ENCODE measurements at places on chromosomes 13 and 19.

DNA sequence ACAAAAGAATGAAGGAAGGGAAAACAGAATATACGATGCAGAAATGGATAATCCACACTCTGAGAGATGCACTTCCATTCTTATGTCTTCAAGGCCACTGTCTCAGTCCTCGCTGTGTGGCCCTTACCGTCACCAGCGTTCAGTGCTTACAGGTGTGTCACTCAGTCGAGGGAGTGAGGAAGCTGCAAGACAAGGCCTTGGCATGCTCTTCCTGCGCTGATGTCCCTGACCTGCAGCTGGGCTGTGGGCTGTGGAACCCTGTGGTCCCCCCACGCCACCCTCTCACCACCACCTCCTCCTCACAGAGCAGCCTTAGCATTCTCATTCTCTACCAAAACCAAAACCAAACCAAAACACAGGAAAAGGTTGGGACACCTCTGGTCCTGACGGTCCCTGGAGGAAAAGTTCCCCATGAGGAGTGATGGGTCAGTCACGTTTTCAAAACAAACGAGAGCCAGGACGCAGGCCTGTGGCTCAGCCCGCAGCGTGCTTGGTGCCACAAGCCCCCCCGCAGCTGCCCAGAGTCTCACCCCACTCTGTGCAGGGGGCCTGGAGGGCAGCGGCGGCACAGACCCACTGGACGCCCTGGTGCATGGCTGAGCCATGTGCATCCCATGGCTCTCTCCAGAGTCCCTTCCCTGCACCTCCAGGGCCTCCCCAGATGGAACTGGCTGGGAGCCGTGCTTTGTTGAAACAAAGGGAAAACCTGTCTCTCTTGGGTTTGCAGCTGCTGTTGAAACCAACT is 48.2 kb upstream of the GPR183 start:
- H3K27ac ChIP-seq = no peak overlapping the region
- no peak for DNase-seq
- no peak overlapping the region for H3K4me3 ChIP-seq

- H3K27me3 ChIP-seq = peaks cover 6% of the 10 kb centered on the region
- no peaks in the 10 kb centered on the region for H3K36me3 ChIP-seq
Measured at GRCh38 chr13:29959086-29959485, 108.7 kb upstream of the UBL3 start.

DNA sequence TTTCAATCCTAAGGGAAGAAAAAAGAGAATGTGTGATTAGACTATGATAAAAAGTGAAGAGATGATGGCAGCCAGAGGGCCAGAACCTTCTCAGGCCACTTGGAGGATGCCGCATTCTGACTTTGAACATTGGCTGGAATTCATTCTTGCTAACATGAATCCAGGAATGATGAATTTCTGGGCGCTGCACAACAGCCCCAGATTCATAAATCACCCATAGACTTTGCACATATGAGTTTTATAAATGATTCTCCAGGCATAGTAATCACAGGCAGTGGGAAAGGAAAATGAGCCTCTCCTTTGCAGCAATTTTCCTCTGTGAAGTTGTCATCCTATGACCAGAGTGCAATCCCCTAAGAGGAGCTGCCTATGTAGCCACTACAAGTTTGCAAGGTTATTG is 555.4 kb downstream of the KCTD12 start:
- no peak for DNase-seq
- H3K36me3 ChIP-seq = no peaks in the 10 kb centered on the region
- no peaks in the 10 kb centered on the region for H3K4me1 ChIP-seq
- H3K27ac ChIP-seq = no peak overlapping the region

GRCh38 chr13:41398494-41399170 is 58.7 kb upstream of the RGCC start:
- H3K4me3 ChIP-seq = no peak overlapping the region
- H3K27me3 ChIP-seq = no peaks in the 10 kb centered on the region
- DNase-seq = no peak
- no peaks in the 10 kb centered on the region for H3K4me1 ChIP-seq
- H3K27ac ChIP-seq = no peak overlapping the region

- peak; percentile 37 for DNase-seq
- no peaks in the 10 kb centered on the region for H3K36me3 ChIP-seq
- H3K4me3 ChIP-seq = peak overlapping the region; percentile 14
- H3K4me1 ChIP-seq = no peaks in the 10 kb centered on the region
- H3K27ac ChIP-seq = no peak overlapping the region
- no peaks in the 10 kb centered on the region for H3K27me3 ChIP-seq
Measured at GRCh38 chr13:32548837-32549236, 10.2 kb upstream of the N4BP2L2 start.

DNA sequence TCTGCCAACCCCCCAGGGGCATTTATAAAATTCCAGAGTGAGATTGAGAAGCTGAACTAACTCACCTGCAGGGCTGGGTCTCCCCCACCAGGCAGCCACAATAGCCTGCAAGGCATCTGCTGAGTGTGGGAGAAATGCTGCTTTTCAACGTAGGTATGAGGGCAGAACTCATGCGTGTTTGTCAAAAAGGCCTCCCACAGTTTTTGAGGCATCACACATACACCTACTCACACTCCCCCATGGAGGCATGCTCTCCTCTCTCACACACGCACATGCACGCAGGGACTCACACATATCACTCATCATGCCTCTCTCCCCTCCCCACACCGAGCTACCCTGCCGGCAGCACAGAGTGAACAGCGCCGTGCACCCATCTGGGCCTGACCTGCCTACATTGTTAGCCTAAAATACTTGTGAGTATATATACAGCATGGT is 390.5 kb downstream of the FGF9 start:
- DNase-seq = no peak
- H3K27ac ChIP-seq = no peak overlapping the region
- H3K36me3 ChIP-seq = no peaks in the 10 kb centered on the region
- peaks cover 6% of the 10 kb centered on the region for H3K4me1 ChIP-seq
- H3K27me3 ChIP-seq = no peaks in the 10 kb centered on the region

DNA sequence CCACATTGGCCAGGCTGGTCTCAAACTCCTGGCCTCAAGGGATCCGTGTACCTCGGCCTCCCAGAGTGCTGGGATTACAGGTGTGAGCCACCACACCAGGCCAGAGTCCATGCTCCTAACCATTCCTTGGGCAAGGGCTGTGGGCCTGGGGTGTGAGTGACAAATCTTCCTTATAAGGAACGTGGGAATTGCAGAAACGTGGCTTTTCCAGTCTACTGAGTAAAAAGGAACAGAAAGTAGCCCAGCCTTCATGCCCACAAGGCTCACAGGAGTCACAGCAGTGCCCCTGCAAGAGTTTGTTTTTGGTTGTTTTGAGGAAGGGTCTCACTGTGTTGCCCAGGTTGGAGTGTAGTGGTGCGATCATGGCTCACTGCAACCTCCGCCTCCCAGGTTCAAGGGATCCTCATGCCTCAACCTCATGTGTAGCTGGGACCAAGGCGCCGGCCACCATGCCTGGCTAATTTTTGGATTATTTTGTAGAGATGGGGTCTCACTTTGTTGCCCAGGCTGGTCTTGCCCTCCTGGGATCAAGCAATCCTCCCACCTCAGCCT is 5.1 kb downstream of the MYPOP start:
- no peak for DNase-seq
- H3K27me3 ChIP-seq = no peaks in the 10 kb centered on the region
- H3K27ac ChIP-seq = no peak overlapping the region
- peaks cover 10% of the 10 kb centered on the region for H3K4me1 ChIP-seq

DNA sequence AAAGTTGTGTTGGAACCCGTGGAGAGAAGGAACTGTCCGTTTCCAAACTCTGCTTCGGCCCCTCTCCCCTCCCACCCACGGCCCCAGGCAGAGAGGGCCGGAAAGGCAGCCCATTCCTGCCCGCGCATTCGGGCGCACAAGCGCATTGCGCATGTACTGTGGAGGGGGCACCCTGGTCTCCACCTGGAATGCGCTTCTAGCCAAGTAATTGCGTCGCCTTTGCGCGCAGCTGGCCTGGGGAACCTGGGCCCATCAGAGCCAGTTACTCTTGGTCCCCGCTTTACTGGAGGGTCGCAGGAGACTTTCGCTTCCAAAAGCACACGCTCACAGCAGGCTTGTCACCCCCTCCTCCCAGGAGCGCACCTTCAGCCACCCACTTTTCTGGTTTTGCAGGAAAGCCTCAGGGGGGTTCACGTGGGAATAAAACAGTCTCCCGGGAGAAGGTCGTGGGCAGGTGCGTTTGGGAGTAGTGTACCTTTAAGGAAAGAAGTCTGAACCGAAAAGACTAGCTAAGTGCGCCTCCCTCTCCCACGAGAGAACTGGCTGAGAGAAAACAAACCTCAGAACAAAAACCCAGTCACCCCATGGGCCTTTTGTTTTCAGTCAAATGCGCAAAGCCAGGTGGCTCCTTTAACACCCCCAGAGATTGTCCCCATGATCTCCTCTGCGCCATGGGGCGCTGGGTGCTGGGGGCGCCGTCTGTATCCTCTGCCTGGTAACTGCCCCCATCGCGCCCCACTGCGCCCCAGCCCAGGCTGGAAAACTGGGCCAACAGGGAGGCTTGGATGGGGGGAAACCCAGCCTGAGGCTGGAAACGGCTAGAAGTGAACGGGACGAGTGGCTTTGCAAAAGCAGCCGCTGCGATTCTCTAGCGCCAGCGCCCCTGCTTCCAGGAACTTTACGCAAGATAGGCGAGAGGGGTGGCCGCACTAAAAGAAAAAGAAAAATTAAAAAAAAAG is 28.5 kb downstream of the GSX1 start:
- H3K4me3 ChIP-seq = no peak overlapping the region
- no peaks in the 10 kb centered on the region for H3K36me3 ChIP-seq
- DNase-seq = peak; percentile 11
- H3K4me1 ChIP-seq = no peaks in the 10 kb centered on the region

DNA sequence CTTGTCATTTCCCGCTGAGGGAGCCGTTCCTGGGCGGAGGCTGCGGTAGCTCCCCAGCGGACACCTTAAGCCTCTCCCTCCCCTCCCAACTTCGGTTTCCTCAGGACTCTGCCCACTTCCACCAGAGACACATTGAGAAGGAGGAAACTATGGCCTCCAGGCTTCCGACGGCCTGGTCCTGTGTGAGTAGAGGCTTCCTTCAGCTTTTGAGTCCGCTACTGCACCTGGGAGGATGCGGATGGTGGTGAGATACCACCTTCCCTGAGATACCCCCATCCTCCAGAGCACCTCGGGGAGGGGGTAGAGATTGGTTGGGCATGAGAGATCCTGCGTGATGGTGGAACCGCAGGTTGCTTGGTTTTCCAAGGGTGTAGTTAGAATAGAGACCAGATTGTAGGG is 955 bp downstream of the ZNF274 start:
- H3K27me3 ChIP-seq = no peaks in the 10 kb centered on the region
- no peak for DNase-seq
- H3K27ac ChIP-seq = peak overlapping the region; percentile 81
- peak overlapping the region; percentile 88 for H3K4me3 ChIP-seq

- no peaks in the 10 kb centered on the region for H3K36me3 ChIP-seq
- no peak overlapping the region for H3K27ac ChIP-seq
- H3K27me3 ChIP-seq = peaks cover 27% of the 10 kb centered on the region
- H3K4me3 ChIP-seq = peak overlapping the region; percentile 61
Measured at GRCh38 chr19:7869910-7870511, 4.2 kb downstream of the PRR36 start.

- no peak for DNase-seq
- H3K4me1 ChIP-seq = no peaks in the 10 kb centered on the region
- no peak overlapping the region for H3K27ac ChIP-seq
- no peaks in the 10 kb centered on the region for H3K36me3 ChIP-seq
- H3K4me3 ChIP-seq = no peak overlapping the region
Measured at GRCh38 chr19:53782698-53783097, 41.4 kb downstream of the NLRP12 start.

- no peak for DNase-seq
- peaks cover 2% of the 10 kb centered on the region for H3K4me1 ChIP-seq
- H3K27ac ChIP-seq = no peak overlapping the region
- H3K36me3 ChIP-seq = no peaks in the 10 kb centered on the region
Measured at GRCh38 chr13:59770451-59770850, 393.3 kb downstream of the DIAPH3 start.

- peaks cover 40% of the 10 kb centered on the region for H3K36me3 ChIP-seq
- no peaks in the 10 kb centered on the region for H3K27me3 ChIP-seq
- no peak overlapping the region for H3K27ac ChIP-seq
- no peak overlapping the region for H3K4me3 ChIP-seq
- DNase-seq = no peak
Measured at GRCh38 chr19:29678484-29679106, 13.3 kb downstream of the PLEKHF1 start.

GRCh38 chr13:101556676-101557123 is 104.2 kb downstream of the ITGBL1 start:
- no peaks in the 10 kb centered on the region for H3K27me3 ChIP-seq
- H3K36me3 ChIP-seq = no peaks in the 10 kb centered on the region
- no peak overlapping the region for H3K27ac ChIP-seq
- H3K4me1 ChIP-seq = no peaks in the 10 kb centered on the region

DNA sequence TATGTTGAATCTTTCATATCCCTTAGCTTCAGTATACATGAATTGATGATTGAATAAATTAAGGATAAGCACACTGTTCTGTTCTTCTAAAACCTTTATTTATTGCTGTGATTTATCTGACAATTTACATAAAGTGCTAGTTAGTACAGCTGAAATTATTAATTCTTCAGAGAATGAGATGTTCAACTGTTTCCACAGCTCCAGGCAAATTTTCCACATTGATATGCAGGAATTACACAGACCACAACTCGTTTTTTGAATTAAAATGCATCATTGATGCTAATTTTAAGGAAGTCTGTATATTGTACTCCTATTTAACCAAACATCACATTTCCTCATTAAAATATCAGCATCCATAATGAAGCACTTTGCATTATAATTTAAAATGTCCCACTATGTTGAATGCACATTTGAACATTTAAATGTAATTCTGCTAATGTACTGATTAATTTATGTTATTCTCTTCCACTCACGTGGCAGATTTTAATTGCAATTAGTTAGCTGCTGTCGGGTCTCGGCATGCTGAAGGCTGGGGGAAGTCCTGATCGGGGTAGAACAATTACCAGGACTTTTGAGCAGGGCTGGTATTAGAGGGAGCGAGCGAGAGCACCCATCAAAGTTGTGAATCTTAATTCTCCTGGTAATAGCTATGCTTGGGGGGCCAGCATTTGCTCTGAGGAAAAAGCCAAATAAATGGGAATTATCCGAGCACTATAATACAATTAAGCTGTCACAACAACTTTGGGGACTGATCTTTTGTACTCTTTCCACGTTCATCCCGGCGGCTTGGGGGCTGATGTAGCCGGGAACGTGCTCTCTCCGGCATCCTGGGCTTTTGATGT is 136.7 kb upstream of the TMTC4 start:
- H3K27ac ChIP-seq = no peak overlapping the region
- H3K36me3 ChIP-seq = no peaks in the 10 kb centered on the region
- H3K4me1 ChIP-seq = no peaks in the 10 kb centered on the region

DNA sequence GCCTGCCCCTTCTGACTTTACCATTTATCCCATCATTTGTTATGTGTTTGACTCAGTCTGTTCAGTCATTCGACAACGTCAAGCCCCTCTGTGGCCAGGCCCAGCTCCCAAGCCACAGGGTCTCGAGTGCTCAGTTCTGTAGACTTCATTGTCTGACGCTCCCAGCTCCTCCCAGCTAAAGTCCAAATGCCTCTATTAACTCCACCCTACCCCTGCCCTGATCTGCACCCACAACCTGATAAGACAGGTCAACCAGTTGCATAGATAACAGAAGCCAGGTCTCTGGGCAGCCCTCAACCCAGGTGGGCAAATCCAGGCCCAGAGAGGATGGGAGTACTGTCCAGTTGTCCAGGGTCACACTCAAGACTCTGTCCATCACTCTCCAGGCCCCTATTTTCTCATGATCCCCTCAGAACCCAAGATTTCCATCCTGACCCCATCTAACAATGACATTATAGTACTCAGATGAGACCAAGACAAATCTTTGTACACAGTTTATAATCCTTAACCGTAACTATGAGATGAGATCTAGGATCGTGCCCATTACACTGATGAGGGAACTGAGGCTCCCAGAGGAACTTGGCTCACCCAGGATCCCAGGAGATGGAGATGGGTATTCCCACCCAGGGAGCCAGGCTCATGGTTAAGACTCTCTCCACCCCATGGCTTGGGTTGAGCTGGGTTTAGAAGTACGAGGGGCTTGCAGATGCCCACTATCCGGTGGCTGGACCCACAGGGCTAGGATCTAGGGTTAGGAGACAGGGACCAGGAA is 1.1 kb downstream of the TM6SF2 start:
- no peak overlapping the region for H3K27ac ChIP-seq
- no peak overlapping the region for H3K4me3 ChIP-seq
- H3K36me3 ChIP-seq = peaks cover 16% of the 10 kb centered on the region

Data from mesenchymal stem cell (in vitro differentiated cells and primary cell).